Caudate nucleus (tissue), 63 donors: ENCODE measurements at places on chromosomes 6 and 20.

- DNase-seq = no peak
Observed at GRCh38 chr6:123811378-123811777, 7.7 kb downstream of the NKAIN2 start.

GRCh38 chr6:99608059-99608885 is 1.6 kb downstream of the PRDM13 start:
- no peak for DNase-seq

GRCh38 chr20:64257107-64257757 is 1.7 kb downstream of the PCMTD2 start:
- DNase-seq = no peak

GRCh38 chr6:39599973-39600372 is 125.2 kb downstream of the KIF6 start:
- DNase-seq = no peak

DNA sequence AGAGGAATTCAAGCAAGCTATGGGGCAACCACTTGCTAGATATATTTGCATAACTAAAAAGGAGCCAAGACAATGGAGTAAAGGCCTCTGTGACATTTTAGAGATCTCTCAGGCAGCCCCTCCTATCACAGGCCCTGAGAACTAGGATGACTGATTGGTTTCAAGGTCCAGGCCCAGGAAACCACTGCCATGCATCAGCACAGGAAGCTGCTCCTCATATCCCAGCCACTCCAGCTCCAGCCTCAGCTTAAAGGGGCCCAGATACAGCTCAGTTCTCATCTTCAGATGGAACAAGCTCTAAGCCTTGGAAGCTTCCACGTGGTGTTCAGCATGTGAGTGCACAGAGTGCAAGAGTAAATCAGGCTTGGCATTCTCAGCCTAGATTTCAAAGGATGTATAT is 21.1 kb upstream of the THBS2 start:
- no peak for DNase-seq

DNA sequence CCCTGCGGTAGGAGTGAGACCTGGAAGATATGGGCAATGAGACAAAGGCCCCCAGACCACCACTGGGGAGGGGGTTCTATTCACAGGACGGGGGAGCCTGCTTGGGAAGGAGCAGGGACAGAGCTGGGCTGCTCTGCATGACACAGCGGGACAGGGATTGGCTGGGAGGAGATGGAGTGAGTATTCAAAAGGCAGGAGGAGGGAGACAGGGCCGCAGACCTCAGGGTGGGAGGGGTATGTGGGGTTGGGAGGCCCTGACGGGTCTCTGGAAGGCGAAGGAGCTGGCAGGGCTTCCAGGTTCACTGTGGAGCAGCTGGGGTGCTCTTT is 60.8 kb upstream of the RPS6KA2 start:
- no peak for DNase-seq
